ENCODE measurements at places on chromosomes 6 and 20.

GRCh38 chr6:31299511-31299910 is 27.6 kb upstream of the HLA-C start:
- DNase-seq, result peak; percentile 22

- peak; percentile 78 for DNase-seq
These were observed 1.9 kb downstream of the BAG2 start for GRCh38 chr6:57173886-57174510.

DNA sequence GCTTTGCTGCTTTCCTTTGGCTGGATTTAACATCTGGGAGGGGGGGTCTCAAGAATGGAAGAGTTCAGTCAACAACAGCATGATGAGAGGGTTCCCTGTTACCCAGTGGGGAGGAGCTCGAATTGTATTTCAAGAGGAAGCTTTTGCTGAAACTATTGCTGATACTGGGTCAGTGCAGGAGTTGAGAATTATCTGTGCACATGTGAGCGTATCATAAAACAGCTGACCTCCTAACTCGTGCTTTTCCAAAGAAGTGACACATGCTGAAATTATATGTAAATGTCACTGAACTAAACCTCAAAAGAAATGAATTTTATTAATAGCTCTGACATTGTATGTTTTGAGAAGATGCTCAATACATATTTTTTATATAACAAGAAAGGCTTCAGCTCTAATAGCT is 96.3 kb downstream of the PHF3 start:
- no peak for DNase-seq

DNA sequence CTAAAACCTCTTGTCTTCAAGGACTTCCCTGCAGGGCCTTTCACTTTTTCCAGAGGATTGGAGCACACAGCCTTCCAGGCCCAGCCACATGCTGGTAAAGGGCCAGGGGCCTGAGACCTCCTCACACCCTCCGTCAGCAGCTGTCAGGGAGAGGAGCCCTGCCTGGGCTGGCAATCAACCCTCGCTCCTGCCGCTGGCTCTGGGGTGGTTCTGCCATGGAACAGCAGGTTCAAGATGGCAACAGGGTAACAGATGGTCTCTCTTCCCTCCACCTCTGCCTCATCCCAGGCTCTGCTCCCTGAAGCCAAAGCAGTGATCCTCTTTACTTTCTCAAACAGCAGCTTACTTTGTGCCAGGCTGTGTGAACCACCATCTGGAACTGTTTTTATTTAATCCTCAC is 23.8 kb downstream of the PCNA start:
- DNase-seq, result no peak

DNA sequence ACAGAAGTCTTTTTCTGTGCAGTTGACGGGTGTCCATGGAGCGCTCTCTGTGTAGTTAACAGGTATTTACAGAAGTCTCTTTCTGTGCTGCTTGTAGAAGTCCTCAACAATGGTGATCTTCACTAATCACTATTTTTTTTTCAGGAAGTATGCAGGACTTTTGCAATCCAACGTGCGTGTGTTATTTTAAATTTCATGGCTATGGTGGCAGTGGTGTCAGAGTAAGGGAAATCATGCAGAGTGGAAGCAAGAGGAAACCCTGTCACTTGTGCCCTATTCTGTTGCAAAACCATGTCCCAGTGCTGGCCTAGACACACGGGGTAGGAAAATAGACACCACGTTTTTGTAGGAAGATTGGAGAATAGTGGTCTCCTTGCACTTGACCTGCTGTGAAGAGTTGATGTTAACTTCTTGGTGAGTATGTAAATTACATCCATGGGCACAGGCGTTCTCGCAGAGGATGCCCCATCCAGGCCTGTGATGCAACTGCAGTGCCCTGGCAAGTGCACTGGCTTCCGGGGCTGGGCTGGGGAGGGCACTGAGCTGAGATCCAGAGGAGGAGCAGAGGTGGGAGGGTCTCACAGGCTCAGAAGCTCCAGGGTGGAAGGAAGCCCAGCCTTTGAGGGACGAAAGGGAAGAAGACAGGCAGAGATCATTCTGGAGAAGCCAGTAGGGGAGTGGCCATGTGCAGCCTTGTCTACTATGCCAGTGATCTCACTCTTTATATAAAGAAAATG is 146.5 kb downstream of the SYCP2 start:
- no peak for DNase-seq

- DNase-seq, result no peak
These were observed 197.4 kb downstream of the TRDN start for GRCh38 chr6:123439371-123439770.

GRCh38 chr6:25670208-25670607 is 18.2 kb downstream of the SCGN start:
- DNase-seq, result no peak

DNA sequence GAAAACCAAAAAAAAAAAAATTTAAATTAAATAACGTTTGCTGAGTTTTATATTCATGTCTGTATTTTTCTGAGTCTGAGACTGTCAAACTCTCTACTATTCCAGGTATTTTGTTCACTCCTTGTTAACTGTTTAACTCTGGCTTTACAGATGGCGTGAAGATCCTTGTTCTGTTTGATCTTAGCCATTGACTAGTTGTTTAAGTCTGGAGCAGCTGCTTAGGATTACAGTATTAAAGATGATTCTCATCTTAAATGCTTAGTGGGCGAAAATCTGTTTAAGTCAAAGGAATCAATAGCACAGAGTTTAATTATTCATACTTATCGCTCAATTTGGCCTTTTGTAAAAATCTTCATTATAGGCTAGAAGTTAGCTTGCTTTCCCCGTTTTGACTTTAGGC is 2.4 kb downstream of the PHACTR2 start:
- DNase-seq, result no peak

All from Caki2 (cell line).